ENCODE measurements at places on chromosomes 5 and 9.

DNA sequence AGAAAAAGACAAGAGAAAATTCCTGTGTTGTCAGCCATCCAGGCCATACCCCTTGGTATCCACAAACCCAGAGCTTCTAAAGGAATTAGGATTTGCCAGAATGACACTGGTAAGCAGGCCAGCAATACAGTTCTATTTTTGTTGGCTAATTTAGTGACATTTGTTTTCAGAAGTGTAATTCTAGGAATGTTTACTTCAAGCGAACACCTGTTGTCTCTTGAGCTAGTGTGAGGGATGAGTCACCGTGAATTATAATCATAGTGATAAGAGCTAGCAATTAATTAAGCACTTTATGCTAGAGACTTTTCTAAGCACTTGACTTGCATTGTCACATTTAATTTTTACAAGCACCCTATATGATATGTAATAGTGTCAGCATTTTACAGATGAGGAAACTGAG lies 99.2 kb downstream of the PRKACG start:
- DNase-seq, result no peak

DNA sequence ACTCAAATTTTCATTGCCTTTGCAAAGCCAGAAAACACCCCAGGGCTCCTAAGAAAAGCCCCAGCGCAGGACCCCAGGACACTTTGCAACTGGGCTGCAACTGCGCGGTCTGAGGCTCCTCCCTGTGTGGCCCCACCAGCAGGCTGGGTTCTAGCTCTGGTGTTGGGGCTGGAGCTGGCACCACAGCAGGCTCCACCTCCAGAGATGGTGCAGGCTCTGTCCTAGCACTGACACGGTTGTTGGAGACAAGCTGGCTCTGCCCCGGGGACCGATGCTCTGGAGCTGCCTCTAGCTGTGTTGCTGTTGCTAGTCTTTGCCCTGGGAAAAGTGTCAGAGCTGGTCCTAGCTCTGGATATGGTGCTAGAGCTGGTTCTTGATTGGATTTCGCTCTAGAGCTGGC lies 13.6 kb downstream of the LCN10 start:
- no peak for DNase-seq

DNA sequence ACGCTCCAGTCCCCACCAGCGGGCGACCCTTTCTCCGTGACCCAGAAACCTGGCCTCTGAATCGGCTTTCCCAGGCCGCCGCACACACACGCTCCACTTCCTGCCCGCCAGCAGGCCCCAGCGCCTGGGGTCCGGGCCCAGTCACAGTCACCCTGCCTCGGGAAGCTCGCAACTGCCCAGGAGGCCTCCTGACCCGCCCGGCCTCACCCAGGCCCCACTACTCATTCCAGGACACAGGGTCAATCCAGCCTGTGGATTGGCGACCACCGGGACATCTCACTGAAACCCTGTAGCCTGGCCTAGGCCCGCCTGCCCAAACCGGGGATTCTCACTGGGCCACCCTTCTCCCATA lies 2.7 kb upstream of the IRX4 start:
- DNase-seq, result no peak

GRCh38 chr5:112929336-112930081 lies 7.5 kb upstream of the REEP5 start:
- DNase-seq, result no peak

GRCh38 chr9:133124123-133124906 lies 3.3 kb upstream of the RALGDS start:
- no peak for DNase-seq

DNA sequence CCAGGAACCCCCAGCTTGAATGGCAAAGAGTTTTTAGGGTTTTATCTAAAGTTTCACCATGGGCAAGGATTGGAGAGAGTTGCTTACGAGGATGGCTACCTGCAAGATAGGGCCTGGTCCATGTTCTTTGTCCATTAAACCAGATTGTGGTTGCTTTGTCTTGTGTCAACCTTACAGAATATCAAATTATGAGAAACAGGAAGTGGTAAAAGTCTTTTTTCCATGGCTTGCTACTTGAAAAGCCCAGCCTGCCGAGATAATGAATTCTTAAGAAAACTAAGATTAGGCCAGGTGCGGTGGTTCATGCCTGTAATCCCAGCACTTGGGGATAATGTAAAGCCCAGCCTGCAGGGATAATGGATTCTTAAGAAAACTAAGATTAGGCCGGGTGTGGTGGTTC lies 24.4 kb downstream of the ZNF474 start:
- DNase-seq, result no peak
